ENCODE measurements at places on chromosomes 1 and 21. TPM values are rescaled to one million over a fixed set of nuclear protein-coding genes. Genes with fewer than 3 reads are reported as not detected.

- DNase-seq: no peak
Observed at GRCh38 chr1:236760480-236760879, 34.6 kb upstream of the MTR start.

GRCh38 chr1:64917328-64917861, 49.0 kb downstream of the JAK1 start:
- DNase-seq: no peak

GRCh38 chr1:14634486-14634885, 36.0 kb downstream of the KAZN start:
- no peak for DNase-seq

DNA sequence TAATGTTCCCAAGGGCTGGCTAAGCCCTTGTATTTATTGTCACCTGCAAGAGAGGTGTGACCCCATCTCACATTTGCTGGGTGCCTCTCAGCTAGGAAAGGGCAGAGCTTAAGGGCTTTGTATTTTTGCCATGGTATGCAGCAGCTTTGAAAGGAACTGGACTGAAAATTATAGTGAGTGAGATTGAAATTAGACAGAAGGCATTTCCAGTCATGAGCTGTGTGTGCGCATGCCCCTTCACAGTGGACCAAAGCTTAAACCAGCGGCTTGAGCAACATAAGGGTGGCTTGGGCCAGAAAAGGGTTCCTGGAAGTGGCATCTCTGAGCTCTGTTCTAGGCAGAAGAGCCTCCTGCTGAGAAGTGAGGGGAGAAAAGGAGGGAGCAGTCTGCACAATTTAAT, 19.8 kb downstream of the MYOG start:
- no peak for DNase-seq

DNA sequence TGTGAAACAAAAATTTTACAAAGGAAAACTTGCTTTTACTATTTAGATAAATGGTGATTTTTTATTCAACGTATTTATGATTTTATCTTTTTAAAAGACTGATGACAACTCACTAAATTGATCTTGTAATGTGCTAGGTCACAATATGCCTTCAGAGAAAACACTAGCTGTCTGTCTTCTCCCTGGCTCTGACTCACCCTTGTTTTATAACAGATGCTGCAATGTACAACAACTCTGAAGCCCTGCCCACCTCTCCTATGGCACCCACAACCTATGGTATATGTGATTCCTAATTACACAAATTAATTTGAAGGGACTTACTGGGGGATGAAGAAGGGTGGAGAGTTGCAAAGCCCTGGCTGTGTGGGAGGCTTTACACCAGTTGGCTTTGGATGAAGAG, 24.7 kb upstream of the HSD17B7 start:
- DNase-seq: no peak

DNA sequence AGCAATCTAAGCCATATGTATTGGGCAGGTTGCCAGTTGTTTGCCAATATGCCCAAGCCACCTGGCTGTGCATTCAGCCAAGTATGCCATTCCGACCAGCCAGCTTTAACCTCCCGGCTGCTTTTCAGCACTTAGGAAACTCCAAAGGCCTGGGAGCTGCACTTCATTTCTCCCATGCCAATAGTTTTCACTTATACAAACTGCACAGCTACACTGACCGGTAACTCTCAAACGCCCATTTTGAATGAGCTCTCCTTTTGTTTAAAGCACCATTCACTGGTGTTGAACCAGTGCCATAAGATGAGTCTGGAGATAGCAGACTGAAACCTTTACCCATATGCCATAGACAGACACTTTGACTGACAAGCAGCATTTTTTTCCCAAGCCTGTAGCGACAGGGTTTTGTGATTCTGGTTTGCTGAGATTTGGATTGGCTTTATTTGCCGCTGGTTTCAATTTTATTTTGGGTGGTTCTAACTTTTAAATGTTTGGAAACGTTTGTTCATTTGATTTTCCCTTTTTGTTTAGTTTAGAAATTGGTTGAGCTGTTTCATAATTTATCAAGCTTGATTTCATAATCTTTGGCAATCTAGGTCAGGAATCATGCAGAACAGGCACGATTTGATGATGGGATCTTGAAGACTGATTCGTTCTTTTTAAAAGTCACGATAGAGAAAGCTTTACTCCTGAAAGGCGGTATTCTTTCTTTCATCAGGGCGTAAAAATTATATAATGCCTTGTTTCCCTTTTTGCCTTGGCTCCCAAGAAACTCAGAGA, 144.6 kb downstream of the NFIA start:
- DNase-seq: no peak

- DNase-seq: no peak
Observed at GRCh38 chr1:205483372-205483771, 21.1 kb upstream of the CDK18 start.

DNA sequence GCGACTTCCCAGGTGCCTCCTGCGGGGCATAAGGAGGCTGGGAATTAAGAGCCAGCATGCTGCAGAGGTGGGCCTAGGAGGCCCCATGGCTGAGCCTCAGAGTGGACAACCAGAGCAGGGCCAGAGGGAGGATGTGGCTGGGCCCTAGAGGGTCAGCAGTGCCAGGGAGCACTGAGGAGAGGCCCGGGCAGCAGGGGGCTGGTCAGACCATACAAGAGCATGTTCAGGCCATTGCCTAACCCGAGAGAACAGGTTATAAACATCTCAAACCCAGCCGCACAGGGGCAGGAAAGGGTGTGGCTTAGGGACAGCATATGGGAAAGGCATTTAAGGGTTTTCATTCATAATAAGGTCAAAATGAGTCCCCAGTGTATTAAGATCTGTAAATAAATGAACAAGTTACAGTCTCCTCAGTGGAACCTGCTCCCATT, 51.1 kb downstream of the IER5 start:
- no peak for DNase-seq

GRCh38 chr1:15941899-15942660, 33.8 kb downstream of the ZBTB17 start:
- no peak for DNase-seq

DNA sequence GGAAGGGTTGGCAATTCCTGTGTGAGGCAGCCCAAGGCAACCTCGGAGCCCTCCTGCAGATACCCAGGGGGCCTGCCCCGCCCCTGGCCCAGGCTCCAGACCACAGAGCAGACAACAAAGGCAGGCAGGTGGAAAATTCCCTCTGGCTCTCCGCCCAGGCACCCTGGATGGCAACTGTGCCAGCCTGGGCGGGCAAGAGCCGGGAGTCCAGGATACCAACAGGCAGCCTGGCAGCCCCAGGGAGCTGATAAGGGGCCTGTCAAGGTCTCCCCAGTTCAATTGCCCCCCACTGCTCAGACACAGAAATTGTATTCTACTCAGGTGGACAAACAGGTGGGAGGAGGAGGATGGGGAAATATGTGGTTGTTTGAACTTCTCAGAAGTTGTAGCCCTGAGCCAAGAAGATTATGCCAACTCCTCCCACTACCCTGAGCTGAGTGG, 15.4 kb upstream of the GPR37L1 start:
- DNase-seq: no peak

- DNase-seq: no peak
Observed at GRCh38 chr1:48200166-48200900, 22.2 kb upstream of the SLC5A9 start.

- no peak for DNase-seq
Observed at GRCh38 chr1:12556368-12556930, 61.6 kb downstream of the DHRS3 start.

- DNase-seq: no peak
Observed at GRCh38 chr1:76425201-76426145, 350.9 kb downstream of the ST6GALNAC3 start.

DNA sequence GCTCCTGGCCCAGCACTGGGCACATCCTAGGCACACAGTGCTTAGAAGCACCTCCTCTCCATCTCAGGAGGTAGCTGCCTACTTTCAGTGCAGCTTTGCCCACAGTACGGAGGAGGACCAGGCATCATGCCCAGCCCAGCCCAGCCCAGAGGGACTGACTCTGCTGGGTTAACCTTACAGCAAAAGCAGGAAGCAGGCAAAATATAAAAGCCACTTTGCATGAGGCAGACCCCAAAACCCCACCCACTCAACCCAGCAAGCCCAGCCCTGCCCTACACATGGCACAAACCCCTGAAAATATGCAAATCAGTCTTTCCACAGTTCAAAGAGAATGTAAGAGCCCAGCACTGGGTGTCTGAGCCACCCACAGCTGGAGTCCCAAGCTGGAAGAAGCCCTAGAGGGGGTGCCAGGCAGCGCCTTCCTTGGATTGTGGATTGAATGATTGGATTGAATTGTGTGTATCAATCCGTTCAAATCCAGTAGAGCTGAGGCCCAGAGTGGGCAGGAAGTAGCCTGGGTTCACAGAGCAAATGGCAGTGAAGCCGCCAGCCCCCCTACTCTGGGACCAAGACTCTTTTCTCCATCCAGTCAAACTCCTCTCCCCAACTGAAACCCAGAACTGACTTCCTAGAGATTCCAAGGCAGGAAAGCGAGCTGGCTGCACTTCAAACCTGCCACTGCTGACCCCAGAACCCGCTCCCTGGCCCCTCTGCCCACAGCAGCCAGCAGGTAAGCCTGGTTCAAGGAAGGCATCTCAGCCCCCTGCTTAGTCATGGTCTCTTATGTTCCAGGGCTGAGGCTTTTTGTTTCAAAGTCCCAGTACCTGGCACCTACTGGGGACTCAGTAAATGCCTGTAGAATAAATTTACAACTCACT, 117.7 kb downstream of the LACTBL1 start:
- no peak for DNase-seq

GRCh38 chr21:45317398-45318145, 29.9 kb upstream of the POFUT2 start:
- no peak for DNase-seq

GRCh38 chr21:46183910-46184624, at the start of gene SPATC1L:
SPATC1L (minus strand) TSS chr21:46184459; CDS start chr21:46182816, 1,643 bp downstream.
- DNase-seq: peak; percentile 33

GRCh38 chr1:176379626-176380339, 83.2 kb upstream of the PAPPA2 start:
- no peak for DNase-seq

DNA sequence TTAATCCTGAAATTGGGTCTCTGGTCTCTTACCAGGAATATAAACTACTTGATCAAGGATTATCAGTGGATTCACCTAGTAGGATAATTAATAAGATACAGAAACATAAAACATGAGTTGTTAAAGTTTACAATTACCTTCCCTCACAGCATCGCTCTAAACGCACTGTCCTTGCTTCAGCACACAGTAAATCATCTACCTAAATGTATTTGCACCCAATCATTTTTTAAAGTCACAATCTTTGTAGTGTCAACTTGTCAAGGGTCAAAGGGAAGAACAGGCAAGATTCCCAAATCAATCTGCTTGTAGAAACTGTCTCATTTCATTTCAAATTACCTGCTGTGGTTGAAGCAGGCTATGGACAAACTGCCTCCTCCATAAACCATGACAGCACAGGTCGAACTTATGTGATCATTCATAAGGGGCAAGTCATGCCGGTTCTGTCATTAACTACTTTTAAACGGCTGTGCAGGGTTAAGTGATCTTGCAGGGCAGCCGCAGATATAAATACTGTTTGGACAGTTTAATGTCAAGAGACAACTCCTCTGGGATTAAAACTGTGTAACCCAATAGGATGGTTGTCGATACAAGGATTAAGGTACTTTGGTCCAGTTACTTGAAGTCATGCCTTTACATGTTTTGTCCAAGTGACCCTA, 93.6 kb downstream of the ZNF281 start:
- DNase-seq: no peak

GRCh38 chr1:103191327-103191726, 83.0 kb upstream of the COL11A1 start:
- no peak for DNase-seq

DNA sequence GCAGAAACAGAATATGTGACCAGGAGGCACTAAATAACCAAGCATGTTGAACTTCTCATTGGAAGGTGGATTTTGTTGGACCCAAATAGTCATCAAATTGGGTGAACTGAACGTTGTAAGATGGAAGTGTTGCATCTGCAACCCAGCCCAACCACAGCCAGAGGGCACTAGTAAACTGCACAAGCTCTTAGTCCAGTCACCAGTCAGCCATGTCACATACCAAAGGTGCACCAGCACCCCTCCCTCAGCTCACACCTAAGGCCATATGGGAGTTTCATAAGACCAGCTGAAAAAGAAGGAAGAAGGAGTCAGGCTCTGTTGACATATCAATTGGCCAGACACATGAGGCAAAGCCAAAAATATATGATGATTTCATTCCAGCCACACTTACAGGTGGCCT, 481.7 kb upstream of the NR5A2 start:
- DNase-seq: no peak

- DNase-seq: no peak
Observed at GRCh38 chr1:210129759-210130158, 102.8 kb upstream of the SERTAD4 start.

GRCh38 chr1:56507925-56508522, 71.3 kb downstream of the PLPP3 start:
- DNase-seq: no peak

- DNase-seq: peak; percentile 53
Observed at GRCh38 chr1:43414634-43415223, 25.0 kb downstream of the SZT2 start.

GRCh38 chr1:235571482-235571881, 67.2 kb upstream of the B3GALNT2 start:
- DNase-seq: no peak

GRCh38 chr1:221439747-221440501, 302.0 kb downstream of the DUSP10 start:
- DNase-seq: peak; percentile 69

DNA sequence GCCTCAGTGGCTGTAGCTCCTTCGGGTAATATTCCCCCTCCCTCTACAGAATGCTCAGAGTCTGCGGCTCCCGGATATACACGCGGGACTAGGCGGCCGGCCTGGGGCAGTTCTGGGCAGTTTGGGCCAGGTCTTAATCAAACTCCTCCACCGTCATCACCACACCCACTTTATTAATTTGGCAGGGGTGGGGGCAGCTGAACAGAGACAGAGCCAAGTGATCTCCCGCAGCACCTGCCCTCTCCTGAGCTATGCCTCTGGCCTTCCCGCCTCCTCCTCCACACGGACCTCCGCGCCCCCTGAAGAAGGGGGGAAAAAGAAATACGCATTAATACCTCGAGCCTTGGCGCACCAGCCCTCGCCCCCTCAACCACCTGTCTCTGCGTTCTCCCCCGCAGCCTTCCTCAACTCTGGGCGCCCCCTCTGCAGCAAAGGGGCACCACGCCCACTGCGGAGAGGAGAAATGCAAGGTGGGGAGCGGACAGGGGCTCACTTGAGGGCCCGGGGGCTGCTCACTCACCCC, 42.6 kb downstream of the CD34 start:
- no peak for DNase-seq

CCDC17 gene
- 2.3 TPM for total RNA-seq

SNX7 gene
- not detected for total RNA-seq

CELA3A gene
- not detected for total RNA-seq

TRIM45 gene
- total RNA-seq: 0.88 TPM

RBM34 gene
- total RNA-seq: 218 TPM

OR2L2 gene
- total RNA-seq: 0.22 TPM

S1PR1 gene
- total RNA-seq: 397 TPM
